ENCODE measurements at places on chromosomes 5 and 9.

- no peak for DNase-seq
Observed at GRCh38 chr9:84819491-84819991, 150.0 kb downstream of the NTRK2 start.

DNA sequence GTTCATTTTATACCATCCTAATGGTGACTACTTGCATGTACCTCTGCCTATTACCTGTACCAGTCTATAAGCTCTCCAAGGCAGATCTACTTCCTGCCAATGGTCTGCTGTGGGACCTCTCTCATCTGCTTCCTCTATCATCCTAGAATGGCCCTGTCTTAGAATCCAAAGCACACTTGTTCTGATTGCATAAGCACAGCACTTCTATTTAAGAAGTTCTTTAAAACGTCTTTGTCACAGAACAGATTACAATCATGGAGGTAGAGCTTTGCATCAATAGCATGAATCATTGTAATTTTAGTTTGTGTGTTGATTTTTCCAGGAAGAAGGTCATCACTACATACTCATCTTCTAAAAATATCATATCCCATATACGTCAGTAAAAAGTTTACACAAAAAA is 131.8 kb upstream of the ACOT12 start:
- no peak for DNase-seq

DNA sequence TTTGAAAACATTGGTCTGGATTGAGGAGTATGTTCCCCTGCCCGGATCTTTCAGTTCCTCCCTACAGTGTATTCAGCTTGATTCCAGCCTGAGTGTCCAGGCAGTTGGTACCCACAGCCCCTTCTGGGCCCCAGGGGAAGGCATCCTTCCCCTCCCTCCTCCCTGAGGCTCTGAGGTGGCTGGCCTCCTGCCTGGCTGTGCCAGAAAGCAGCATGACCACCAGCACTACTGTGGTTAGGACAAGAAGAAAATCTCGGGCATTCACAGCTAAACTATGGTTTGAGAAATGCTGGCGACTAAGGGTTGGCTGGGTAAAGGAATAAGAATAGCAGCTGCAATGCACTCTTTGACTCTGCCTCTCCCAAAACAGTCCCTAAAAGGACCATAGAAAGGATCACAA is 84.6 kb upstream of the LIFR start:
- DNase-seq, result no peak

GRCh38 chr9:77825361-77825760 is 177.2 kb upstream of the GNA14 start:
- no peak for DNase-seq

GRCh38 chr9:19114680-19115270 is 12.1 kb upstream of the HAUS6 start:
- DNase-seq, result no peak

GRCh38 chr5:95822043-95822541 is 434 bp downstream of the GLRX start:
- no peak for DNase-seq

GRCh38 chr5:56464935-56465768 is 232.0 kb upstream of the ANKRD55 start:
- DNase-seq, result no peak

DNA sequence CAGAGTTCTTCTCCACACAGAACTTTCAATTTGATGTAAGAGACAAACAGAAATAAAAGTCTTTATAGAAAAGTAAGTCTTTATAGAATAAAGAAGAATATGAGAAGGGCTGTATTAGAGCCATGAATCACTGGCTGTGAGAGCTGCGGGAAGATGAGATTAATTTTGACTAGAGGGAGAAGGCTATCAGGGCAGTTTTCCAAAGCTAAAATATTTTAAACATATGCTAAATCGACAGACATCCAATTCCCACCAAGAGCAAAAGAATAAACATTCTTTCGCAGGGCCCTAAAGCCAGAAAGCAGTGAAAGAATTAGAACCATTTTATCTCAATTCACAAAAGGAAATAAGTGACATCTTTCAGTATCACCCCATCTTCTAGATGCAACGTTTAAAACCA is 208.3 kb upstream of the MAP3K1 start:
- no peak for DNase-seq

DNA sequence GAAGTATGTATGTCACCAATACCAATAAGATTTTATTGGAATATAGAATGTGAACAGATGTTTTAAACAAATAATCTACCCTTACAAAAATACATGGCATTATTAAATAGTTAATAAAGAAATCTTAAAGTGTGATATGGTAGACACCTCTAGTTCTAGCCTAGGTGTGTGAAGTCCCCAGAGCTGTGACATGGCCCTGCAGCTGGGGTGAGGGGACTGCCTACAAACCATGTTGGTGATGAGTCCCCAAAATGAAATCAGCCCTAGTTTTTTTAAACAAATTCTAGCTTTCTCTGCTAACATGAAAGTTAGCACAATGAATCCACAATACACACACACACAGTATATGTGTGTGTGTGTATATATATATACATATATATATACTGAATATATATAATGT is 195.1 kb upstream of the RPS23 start:
- DNase-seq, result no peak

DNA sequence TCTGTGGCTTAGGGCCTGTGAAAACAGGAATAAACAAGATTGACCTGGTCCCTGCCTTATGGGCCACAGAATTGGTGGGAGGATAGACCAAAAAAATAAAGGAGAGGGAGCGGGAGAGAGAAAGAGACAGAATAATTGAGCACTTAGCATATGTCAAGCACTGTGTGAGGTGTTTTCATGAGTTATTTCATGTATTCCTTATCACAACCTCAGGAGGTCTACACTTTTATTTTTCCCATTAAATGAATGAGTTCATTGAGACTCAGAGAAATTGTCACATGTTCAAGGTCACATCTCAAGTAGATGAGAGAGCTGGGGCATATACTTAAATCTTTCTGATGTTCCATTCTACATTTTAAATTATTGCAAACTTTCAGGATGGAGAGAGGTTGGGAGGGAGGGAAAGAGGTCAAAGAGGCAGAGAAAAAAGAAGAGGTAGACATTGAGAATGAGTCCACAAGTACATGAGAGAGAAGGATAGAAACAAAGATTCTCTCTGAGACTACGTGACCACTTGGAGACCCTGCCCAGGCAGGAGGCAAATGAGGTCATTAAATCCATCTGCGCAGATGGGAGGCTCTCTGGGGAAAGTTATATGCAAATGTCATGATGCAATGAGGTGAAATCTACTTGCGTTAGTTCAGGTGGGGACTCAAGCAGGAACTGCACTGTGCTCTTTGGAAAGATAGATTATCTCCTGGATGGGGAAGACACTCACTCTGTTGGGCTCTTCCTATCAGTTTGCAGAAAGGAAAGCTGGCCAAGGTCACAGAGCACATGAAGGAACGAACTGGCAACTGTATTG is 241.5 kb downstream of the PAPPA start:
- no peak for DNase-seq

- DNase-seq, result no peak
Observed at GRCh38 chr9:74803376-74804017, 84.2 kb downstream of the TRPM6 start.

GRCh38 chr5:124089578-124089977 is 577.6 kb downstream of the CSNK1G3 start:
- DNase-seq, result no peak

GRCh38 chr5:14908172-14908571 is 36.6 kb upstream of the ANKH start:
- DNase-seq, result no peak

All from CD4-positive, alpha-beta memory T cell (primary cell).